Activated CD8-positive, alpha-beta memory T cell treated with anti-CD3 and anti-CD28 coated beads, Interleukin-2, amount 10 ng/mL, durations not matched to agents 7 days and 5 days (primary cell): ENCODE measurements at places on chromosomes 4 and X. TPM values are rescaled to one million over a fixed set of nuclear protein-coding genes. Genes with fewer than 3 reads are reported as not detected.

DNA sequence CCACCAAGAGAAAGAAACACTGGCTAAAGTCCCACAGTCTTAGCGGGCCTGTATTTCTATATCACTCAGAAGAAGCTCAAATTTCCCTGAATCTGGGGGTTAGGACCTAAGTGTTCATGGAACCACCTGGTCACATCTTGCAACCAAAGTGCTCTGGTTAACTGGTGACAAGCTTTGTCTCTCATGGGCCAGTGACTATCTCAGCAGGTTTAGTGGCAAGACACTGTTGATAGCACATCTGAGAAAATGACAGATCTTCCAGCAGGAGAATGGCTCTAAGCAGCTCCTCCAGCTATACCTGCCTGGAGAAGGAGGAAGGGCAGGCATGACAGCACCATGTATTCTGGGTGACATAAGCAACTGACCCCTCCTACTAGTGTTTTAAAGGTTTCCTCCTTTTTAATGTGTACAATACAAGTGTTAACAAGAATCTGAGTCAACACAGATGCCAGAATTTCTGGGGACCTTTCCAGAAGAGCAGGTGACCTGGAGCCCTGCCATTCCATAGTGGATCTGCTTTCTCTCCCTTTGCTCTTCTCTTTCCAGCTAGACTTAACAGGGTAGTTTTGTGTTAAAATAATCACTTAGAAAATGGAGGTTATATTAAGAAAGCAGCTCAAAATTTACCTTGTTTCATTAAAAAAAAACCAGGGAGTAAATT is 17.3 kb upstream of the QRFPR start:
- no peak for DNase-seq

DNA sequence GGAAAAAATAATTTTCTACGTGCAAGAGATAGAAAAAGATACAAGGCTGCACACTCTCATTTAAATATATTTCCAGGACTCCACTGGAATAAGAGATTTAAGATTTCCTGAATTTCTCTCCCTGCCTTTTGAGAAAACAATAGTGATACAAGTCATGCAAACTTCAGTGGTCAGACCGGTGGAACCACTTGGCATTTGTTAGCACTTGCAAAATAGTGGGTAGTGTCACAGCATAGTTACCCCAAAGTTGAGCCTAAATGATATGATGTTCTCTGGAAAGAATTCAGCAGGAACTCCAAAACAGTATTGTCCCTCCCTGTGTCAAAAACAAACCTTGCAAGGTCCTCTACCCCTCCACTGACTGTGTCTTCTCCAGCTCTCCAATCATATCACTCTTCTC is 102.3 kb downstream of the ANKRD50 start:
- DNase-seq = no peak

DNA sequence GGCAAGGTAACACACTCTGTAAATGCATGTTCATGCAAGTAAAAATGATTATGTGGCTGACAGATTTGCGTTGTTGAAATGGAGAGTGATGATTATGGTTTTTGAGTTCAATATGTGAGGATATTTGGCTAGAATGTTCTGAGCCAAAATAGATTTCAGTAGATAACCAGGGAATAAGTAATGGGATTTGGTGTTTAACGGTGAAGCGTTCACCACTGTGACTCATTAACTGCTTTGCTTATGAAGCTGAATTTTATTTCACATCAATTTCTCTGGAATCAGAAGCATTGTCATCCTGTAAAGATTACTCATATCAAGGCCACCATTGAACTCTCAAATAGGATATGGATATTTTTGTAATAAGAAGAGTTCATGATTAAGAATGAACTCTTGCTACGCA is 11.7 kb downstream of the AFP start:
- DNase-seq = no peak

DNA sequence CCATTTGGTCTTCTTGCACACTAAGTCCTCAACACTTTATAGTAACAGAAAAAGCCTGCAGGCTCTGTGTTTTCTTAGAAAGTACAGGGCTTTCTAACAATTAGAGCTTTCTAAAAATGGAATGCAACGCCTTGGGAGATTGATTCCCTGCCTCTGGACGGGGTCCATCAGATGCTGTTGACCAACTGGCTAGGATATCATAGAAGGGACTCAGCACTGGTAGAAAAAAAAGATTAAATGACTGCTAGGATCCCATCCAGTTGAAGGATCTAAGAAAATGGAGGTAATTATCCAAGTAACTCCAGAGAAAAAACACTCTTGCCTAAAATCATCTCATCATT is 39.5 kb downstream of the USP46 start:
- DNase-seq = no peak

DNA sequence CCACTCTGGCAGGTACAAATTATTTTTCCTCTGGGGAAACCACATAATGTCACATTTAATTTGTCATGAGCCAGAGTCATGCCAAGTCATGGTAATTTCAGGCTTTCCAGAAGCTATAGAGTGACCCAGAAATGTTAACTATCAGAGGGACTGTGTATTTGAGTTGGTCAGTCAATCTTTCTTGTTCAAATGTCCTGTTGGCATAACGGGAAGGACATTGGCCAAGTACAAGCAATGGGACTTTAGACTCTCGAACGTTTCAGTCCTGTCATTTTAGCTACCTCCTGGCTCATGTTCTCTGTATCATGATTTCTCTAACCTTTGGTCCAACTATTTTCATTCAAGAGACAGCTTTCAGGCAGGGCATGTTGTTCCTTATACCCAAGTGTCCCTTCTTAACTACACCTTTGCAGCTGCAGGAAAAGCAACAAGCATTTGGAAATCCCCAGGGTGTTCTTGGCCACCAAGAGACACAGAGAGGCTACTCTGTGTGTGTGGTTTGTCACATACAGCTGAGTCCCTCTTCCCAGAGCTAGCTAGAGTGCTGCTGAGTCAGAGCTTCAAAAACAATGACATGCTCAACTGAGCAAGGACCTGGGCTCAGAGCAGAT is 142.6 kb downstream of the EGF start:
- peak; percentile 66 for DNase-seq

DNA sequence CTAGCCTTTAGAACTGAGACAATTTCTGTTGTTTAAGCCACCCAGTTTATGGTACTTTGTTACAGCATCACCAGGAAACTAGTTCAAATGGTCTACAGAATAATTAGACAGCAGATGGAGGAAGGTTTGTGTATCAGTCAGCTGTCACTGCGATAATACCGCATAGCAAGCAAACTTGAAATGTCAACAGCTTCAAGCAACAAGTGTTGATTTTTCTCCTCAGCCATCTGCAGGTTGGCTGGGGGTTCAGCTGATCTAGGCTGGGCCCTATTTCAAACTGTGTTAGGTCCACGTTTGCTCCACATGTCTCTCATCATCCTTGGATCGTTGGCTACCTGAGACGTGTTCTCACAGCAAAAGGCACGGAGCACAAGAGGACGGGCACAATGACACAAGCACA is 19.2 kb upstream of the PHEX start:
- no peak for DNase-seq

DNA sequence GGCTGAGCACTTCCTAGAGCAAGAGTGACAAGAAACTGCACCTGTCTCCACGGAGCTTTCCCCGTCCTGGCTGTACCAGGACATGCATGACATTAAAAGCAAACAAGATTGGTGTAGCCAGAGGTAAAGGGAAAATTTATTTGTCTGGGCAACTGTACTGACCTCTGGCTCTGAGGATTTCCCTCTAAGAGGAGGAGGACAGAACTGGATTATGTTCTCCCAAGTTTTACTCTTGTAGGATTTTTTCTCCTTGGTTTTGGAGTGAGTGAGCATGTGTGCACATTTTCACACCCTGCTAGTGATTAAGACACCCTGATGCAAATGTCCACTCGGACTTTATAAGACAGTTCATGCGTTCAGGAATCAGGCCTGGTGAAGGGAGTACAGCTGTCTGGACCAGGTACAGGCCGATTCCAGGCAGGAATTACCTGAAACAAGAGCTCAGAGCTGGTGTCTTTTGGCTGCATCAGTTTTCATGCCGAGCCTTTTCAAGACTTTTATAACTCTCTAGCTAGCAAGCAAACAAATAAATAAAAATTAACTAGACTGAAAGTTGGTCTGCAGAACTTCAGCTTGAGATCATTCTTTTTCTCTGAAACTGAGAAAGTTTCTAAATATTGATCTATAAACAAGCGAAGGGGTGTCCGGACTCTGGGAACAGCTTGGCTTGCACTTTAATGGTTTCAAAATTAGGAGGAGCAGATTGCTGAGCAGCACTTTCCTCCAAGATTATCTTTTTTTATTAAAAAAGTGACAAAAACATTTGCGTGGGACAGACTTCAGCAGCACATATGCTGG is 51.3 kb upstream of the SPRY1 start:
- no peak for DNase-seq

- DNase-seq = no peak
Observed at GRCh38 chr4:56086561-56086960, 137.8 kb downstream of the CEP135 start.

GRCh38 chr4:170853422-170854021 is 763.8 kb upstream of the AADAT start:
- DNase-seq = peak; percentile 41

- DNase-seq = no peak
Observed at GRCh38 chrX:2263203-2263602, 237.6 kb downstream of the DHRSX start.

- no peak for DNase-seq
Observed at GRCh38 chr4:167903291-167903721, 189.0 kb upstream of the ANXA10 start.

- DNase-seq = no peak
Observed at GRCh38 chr4:141497627-141498026, 138.8 kb upstream of the IL15 start.

GRCh38 chr4:86834901-86835300 is 14.3 kb downstream of the SLC10A6 start:
- DNase-seq = no peak

DNA sequence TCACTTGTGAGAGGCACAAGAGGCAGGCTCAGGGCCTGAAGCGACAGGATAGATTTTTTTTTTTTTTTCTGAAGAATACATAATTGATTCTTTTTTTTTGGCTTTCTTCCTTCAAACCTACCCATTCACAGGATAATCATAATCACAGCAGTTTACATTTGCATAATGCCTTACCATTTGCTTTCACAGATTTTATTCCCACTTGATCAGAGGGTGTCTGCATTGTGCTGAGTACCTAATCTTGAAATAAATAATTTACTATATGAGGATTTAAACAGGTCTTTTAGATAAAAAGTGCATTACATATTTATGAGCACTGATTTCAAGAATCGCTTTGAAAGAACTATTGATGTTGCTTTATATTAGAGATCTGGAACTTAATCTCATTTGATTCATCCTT is 219.3 kb downstream of the SPRY1 start:
- DNase-seq = no peak

- no peak for DNase-seq
Observed at GRCh38 chr4:181933471-181933870, 309.7 kb upstream of the TENM3 start.

GRCh38 chr4:188154668-188155405 is 15.6 kb downstream of the TRIML1 start:
- no peak for DNase-seq

- no peak for DNase-seq
Observed at GRCh38 chr4:67035986-67036385, 509.3 kb downstream of the CENPC start.

DNA sequence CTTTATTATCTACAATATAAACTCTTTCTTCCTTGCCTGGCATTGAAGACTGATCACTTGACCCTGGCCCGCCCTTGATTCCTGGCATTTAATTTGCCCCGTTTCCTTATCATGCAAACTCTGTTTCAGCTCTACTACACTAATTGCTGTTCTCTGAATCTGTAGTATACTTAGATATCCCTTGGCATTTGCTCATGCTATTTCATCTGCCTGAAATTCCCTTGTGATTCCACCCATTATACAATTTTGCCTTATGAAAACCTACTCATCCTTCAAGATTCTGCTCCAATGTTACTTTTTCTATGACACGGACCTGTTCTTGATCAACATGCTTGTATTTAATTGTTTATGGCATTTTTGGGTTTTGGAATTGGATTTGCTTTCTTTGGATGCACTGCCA is 459.9 kb upstream of the AMOT start:
- DNase-seq = no peak

- DNase-seq = no peak
Observed at GRCh38 chrX:94830717-94831116, 1156.7 kb downstream of the FAM133A start.

GRCh38 chr4:128751354-128751753 is 58.1 kb upstream of the JADE1 start:
- DNase-seq = no peak

DNA sequence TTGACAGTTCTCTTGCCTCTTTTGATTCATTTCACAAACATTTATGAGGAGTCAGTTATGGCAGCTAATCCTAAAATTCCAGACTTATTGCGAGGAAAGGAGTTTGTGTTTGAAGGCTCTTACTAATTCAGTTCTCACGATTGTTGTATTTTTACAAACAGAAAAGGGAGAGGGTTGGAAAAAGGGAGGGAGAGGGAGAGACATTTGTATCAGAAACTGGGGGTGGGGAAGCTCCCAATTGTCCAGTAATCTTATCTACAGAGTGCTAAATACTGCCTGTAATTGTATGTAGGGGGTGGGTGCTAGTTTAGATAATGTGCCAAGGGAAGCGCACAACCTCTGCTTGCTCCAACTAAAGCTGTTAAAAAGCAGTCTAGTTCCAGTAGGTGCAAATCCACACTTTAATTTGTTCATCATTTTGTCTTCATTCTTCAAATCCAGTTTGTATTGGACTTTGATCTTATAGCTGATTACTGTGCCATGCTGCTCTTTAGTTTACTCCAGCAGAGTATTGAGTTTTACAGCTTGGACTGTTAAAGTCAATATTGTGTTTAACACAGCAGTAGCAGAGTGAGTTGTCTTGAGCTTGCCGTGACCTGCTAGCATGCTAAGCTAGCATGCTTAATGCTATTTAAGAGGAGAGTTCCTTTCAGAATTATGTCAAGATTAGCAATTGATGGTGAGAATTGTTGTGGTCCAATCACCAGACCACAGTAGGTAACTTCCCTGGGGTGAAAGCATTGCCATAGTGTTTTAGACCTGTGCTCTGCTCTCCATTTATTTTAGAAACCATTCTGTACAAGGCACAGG is 13.9 kb downstream of the FNIP2 start:
- DNase-seq = no peak

DNA sequence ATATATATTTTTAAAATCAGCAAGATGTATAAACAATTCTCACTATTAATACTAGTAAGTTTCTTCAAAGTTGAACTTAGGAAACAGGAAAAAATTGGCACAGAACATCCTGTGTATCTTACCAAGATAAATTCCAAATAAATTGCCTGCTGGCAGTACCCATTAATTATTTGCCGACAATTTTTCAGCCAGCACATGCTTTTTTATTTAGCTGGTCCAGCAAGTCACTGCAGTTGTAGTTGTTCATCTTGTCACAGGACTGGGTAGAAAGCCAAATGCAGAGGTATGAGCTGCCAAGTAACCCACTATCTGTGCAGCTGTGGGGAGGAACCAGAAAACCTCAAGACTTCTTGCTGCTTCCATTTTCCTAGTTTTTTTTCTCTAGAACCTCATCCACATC is 113.4 kb downstream of the PACRGL start:
- DNase-seq = no peak

- DNase-seq = no peak
Observed at GRCh38 chr4:147964266-147964880, 232.5 kb downstream of the ARHGAP10 start.

The STATH gene
- total RNA-seq = not detected

The JAKMIP1 gene
- 41.7 TPM for total RNA-seq

The CTAG2 gene
- 31.6 TPM for total RNA-seq

The NPY2R gene
- total RNA-seq = not detected

The XPNPEP2 gene
- 1.0 TPM for total RNA-seq

The F8A2 gene
- total RNA-seq = not detected

The UBE2K gene
- total RNA-seq = 90.4 TPM

The ARX gene
- not detected for total RNA-seq

The SPANXA1 gene
- not detected for total RNA-seq

The FAT1 gene
- total RNA-seq = not detected

The MAGEC2 gene
- total RNA-seq = not detected

The GLUD2 gene
- 0.80 TPM for total RNA-seq
